Naive thymus-derived CD4-positive, alpha-beta T cell (primary cell): ENCODE measurements at places on chromosomes 5 and 9. TPM values are rescaled to one million over a fixed set of nuclear protein-coding genes. Genes with fewer than 3 reads are reported as not detected.

- no peak for DNase-seq
Observed at GRCh38 chr9:34151398-34151797, 24.9 kb upstream of the DCAF12 start.

Gene SGCD
- not detected for total RNA-seq

Gene CER1
- not detected for total RNA-seq

DNA sequence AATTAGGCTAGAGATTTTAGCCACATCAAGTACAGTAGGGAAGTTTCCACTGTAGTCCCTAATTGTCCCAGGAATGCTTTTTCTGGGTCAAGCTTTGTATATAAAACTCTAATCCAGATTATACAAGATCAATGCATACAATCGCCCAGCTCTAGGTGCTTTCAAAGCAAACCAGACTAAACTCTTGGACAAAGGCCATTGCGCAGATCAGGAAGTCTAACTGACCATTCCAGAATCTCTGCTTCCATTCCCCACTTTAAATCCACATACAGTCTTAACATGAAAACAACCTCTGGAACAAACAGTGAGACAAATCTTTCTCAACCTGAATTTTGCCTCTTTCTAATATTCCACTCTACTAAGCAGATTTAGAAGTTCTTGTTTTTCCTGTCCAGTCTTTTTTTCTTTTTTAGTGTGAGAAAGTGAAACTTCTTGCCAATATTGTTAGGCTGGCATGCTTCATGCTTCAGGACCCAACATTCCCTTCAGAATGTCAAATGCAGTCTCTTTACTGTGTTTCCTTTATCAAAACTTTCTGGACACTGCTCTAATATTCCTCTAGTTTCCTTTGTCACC lies 76.1 kb downstream of the ITGA1 start:
- DNase-seq, result no peak

DNA sequence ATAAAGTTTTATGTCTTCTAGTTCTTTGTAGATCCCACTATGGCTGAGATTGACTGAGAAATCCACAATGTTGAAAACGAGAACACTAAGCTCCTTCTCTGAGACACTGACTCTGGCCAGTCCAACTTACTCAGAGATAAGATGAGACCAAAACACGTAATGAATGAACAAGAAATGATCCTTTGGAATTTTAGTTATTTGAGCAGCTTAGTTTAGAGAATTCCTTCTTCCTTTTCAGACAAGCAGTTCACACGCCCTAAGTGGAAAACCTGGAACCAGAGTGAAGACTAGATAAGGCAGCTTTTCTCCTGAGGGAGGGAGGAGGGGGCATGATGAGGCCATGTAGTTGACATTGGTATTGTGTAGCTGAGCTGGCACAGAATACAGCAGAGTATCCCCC lies 139.6 kb downstream of the GABRB2 start:
- DNase-seq, result no peak
